Fibroblast of skin of left biceps (primary cell): ENCODE measurements at places on chromosomes 1 and 21.

DNA sequence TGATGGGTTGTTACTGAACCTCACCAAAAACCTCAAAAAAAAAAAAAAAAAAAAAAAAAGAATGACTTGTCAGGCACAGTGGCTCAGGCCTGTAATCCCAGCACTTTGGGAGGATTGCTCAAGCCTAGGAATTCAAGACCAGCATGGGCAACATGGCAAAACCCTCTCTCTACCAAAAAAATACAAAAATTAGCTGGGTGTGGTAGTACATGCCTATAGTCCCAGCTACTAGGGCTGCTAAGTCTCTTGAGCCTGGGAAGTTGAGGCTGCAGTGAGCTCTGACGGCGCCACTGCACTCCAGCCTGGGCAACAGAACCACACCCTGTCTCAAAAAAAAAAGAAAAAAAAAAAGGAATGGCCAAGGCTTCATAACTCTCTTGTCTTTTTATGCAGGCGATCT lies 11.1 kb downstream of the CHAF1B start:
- no peak for DNase-seq

DNA sequence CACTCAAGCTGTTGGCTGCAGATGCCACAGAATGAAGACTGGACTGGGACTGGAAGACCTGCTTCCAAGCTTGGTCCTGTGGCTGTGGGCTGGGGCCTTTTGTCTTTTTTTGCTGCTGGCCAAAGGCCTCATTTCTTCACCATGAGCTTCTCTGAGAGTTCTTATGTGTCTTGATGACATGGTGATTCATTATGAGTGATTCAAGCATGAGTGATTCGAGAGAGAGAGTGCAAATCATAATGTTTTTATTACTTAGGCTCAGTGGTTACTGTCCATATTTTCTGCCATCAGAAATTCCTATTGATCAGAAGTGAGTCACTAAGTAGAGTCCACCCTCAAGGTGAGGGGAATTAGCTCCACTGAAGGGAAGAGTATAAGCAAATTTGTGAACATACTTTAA lies 94.0 kb downstream of the PCP4 start:
- peak; percentile 15 for DNase-seq

- no peak for DNase-seq
Measured at GRCh38 chr1:24162201-24162600, 19.3 kb upstream of the IL22RA1 start.

DNA sequence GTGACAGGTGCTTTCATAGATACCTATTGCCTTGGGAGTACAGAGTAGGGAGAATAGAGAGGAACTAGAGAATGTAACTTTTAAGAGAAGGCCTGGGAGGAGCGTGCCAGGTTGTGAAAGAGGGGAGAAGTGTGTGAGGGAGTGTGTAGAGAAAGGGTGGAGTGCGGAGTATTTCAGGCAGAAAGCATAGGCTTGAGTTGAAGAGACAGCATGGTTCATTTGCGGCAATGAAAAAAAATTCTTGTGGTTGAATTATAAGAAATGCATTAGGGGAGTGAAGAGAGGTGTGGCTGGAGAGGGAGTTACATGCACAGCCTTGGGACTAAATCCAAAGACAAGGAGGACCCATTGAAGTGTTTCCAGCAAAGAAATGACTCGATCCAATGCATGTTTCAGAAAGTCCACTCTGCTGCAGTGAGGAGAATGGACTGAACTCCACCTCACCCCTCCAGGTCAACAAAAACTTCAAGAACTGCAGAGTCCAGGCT lies 81.7 kb upstream of the ADAM30 start:
- no peak for DNase-seq

GRCh38 chr1:110166861-110167260 lies 16.6 kb downstream of the SLC6A17 start:
- no peak for DNase-seq

- no peak for DNase-seq
Measured at GRCh38 chr1:77424236-77424635, 142.4 kb downstream of the AK5 start.

DNA sequence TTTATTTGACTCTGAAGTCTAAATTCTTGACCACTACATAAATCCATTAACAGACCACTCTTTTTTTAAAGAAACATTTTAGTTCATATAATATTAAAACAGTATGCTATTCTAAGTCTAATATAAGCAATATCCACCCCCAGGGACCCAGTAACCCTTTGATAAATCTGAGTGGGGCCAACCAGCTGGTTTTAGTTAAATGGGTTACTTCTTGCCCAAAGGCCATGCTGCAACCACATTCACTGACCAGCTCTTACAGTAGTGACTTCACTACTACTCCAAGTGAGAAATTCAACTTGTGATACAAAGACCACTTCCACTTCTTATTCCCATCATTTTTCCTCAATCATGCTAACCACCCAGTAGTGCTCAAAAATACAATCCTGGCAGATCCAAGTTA lies 20.5 kb downstream of the FUBP1 start:
- no peak for DNase-seq

- peak; percentile 7 for DNase-seq
Measured at GRCh38 chr1:117290890-117291289, 76.4 kb upstream of the MAN1A2 start.

GRCh38 chr1:187842406-187843165 lies 1013.8 kb downstream of the PLA2G4A start:
- peak; percentile 3 for DNase-seq

GRCh38 chr1:234320549-234320948 lies 52.7 kb upstream of the COA6 start:
- no peak for DNase-seq

GRCh38 chr1:145977016-145977415 lies 12.5 kb downstream of the POLR3GL start:
- DNase-seq: no peak

- DNase-seq: no peak
Measured at GRCh38 chr1:94245747-94246438, 8.5 kb upstream of the ARHGAP29 start.

DNA sequence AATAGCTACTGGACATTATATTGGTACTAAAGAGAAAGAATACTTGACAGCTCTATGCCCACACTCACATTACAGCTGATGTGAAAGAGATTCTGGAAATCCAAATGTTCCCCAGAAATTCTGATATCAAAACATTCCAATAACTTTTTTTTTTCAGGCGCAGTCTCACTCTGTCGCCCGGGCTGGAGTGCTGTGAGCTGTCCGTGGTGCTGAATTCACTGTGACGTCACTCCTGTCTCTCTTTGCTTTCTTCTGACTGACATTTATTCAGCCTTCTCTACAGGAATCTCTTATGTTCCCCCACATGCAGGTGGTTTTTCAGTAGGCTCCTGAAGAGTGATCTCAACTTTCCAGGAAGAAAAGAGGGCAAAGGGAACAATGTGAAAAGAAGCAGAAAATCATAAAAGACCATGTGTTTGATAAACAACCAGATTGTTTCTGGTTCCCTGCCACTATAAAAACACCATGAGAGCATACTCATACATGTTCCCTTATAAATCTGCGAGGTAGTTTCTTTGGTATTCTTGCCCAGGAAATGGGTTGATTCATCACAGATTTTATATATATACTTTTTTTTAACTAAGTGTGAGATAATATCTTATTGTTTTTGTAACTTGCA lies 6.2 kb downstream of the S100A7A start:
- DNase-seq: peak; percentile 22

- DNase-seq: no peak
Measured at GRCh38 chr21:45246386-45247320, 41.0 kb downstream of the POFUT2 start.

GRCh38 chr1:21084111-21084810 lies 92.4 kb downstream of the EIF4G3 start:
- no peak for DNase-seq

GRCh38 chr1:63698001-63698838 lies 75.6 kb upstream of the ROR1 start:
- no peak for DNase-seq

DNA sequence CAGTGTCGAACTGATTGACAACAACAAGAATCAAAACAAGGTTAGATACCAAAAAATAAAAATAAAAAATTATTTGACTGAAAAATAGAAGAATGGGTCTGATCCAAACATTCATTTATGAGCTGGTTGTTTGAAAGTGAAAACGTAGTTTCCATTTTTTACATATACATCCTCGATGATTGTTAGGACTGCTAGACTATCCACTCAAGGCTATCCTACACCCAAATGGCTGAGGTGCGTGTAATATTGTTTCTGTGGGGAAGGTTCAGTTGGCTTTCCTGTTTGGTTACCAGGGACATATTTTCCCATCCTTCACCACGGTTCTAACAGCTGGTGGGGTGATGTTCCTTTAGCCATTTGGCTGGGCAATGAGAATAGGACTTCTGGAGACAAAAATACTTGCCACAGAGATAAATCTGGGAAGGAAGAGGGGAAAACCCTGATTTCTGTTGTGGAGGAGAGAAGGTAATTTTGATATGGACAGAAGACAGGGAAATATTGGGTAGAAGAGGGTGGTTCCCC lies 66.3 kb downstream of the MAP3K7CL start:
- no peak for DNase-seq

DNA sequence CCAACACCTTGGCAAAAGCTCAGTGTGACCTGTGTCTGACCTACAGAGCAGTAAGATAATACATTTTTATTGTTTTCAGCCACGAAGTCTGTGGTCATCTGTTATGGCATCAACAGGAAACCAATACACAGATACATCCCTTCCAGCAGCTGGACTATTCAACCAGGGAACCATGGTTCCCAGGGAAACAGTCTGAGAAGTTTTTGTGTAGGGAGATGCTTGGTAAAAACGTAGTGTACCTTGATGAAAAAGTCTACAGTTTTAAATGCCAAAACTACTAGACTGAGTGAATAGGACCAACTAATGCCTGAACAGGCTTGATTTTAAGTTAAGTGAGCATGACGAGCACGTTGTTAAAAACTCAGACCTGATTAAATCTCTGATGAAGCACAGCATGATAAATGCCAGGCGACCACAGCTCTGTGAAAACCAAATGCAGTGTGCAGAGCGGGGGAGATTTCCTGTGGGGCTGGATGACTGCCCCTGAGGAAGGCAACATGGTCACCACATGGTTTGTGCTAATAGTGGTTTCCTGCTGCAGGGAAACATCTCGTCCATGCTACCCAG lies 228.9 kb downstream of the TNR start:
- DNase-seq: no peak

DNA sequence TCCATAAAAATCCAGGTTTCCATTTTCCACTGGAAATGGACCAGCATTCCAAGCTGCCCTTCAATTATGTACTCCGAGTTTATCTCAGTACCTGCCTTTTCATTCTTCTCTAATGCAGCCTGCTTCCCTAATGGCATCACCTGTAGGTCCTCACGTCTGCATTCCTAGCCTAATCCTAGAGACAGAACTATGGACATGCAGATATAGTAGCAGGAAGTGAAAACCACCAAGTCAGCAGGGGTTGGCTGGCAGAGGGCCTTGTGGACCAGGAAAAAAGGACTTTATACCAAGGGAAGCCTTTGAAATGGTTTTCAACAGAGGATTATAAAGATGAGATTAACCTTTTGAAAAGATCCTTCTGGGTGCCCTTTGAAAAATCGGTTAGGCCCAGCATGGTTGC lies 135.7 kb upstream of the L1TD1 start:
- no peak for DNase-seq
